ENCODE measurements at places on chromosomes 16 and 17.

DNA sequence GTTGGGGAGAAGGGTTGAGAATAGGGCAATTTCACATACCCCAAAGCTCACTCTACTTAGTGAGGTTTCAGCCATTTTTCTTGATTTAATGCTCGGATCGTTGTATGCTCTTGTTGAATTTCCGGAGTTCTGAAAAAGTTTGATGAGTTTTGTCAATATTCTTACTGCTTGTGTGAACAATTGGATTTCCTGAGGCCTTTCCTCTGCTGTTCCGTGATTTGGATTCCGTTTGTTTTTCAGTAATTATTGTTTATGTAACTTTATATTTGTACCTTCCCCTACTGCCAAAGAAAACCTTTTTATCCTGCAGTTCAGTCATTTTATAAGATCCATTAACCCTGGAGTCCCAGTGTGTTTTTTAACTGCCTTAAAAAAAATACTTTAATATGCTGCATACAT is 62.9 kb downstream of the PHKB start:
- no peak for DNase-seq

DNA sequence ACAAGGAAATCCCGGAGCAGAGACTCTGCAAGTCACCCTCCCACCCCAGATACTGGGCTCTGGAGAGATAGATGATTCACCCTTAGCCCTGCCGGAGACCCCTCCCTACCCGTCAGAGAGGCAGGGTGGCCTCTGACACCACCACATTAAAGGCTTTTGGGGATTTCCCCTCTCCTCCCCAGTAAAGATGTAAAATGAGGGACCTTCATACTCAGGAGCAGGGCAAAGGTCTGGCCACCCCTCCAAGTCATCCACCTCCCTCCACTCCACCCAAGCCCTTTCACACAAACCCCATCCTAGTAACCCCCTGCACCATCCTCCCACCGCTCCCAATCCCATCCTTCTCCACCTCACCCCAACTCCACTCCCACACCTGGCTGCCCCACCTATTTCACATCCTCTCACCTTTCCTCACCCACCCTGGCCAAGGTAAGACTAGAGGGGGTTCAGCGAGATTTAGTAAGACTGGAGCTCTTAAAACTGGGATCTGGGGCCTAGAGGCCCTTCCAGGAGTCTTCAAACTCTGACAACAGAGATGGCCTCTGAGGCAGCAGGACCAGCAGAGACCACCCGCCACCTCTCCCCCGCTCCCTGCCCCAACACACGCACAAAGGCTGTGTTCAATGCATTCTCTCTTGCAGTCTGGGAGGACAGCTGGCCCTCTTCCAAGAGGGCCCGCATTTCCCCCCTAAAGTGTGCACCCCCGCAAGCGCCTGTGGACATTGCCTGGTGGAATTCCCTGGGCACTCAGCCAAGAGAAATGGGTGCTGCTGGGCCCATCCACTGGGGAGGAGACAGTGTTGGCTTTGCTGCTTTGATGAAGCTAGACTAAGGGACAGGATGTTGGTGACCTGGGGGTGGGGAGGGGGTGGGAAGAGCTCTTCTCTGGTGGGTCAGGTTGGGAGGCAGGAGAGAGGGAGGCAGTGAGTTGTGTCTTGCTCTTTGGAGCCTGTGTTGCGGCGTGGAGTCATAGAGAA is 1.1 kb downstream of the ABAT start:
- DNase-seq = no peak

GRCh38 chr17:46950997-46951621 is 27.9 kb downstream of the RPRML start:
- no peak for DNase-seq

GRCh38 chr16:85639529-85640253 is 26.6 kb downstream of the GSE1 start:
- DNase-seq = no peak

DNA sequence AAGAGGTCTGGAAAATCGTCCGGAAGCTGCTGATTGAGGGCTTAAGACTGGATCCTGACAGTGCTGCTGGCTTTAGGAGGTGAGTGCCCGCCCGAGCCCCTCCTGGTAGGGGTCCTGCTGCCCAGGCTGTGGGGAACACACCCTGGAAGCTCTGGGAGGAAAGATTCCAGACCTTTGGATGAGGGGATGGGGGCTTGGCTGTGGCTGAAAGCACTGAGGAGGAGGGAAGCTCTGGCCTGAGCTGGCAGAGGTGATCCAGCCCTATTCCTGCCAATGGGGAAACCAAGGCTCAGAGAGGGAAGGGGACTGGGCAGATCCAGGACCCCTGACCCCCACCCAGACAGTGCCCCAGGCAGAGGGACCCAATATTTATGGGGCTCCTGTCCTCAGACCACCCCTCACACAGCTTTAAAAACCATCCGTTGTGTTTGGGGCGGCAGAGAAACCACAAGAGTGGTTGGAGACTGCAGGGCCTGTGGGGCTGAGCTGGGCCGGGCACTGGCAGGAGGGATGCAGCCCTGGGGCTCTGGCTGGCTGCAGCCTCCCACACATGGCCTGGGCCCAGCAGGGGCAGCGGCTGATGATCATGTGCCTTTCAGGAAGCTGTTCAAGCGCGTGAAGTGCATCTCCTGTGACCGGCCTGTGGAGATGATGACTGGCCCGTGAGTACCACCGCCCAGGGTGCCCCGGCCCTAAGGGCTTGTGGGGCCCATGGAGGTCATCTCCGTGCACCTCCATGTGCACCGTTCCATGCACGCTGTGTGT is 22.8 kb downstream of the UBALD1 start:
- no peak for DNase-seq

DNA sequence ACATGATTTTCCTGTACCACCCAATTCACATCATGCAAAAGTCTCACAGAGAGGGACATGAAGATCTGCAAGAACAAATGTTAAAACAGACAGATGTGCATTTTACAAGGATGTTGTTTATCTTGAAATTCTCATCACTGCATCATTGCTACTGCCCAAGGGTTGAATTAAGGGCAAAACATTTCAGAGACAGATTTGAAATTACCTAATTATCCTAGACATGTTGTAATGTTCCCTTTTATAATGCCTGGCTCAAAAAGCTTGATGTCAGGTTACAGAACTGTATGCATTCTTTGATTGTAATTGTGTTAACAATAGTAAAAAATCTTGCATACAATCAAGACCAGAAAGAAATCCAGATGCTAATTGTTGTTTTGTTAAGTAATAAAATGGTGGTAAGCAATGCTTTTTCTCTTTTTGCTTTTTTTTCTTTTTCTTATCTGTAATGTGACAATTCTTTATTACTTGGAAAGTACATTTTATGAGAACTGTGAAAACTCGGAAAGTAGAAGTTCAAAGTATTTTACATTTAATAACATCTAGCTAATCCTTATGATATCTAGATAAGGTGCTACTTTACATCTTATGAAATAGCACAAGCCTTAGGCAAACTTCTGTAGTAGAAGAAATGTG is 3.6 kb upstream of the DUSP14 start:
- no peak for DNase-seq

DNA sequence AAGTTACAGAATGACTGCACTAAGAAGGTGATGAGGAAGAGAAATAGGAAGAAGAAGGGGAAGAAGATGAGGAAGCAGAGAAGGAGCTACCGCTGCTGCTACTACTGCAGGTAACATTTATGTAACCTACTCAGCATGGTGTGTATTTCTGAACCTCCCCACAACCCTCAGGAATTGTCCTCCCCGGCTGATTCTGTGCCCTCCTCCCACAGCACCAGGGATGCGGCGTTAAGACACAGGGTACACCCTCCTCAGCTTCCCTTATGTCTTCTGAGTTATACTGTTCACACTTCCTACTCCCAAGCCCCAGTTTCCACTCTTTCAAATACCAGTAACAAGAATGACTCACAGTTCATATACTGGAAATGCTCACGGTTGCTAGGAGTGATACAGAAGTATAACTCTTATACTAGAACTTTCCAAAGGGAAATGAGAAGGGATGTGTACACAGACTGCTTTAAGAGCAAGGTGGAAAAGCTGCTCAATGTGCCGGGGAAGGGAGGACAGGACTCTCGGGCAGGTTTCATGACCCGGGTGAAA is 224.5 kb upstream of the PSMD7 start:
- no peak for DNase-seq

All from astrocyte of the spinal cord (primary cell).